ENCODE measurements at places on chromosomes 5 and 9.

DNA sequence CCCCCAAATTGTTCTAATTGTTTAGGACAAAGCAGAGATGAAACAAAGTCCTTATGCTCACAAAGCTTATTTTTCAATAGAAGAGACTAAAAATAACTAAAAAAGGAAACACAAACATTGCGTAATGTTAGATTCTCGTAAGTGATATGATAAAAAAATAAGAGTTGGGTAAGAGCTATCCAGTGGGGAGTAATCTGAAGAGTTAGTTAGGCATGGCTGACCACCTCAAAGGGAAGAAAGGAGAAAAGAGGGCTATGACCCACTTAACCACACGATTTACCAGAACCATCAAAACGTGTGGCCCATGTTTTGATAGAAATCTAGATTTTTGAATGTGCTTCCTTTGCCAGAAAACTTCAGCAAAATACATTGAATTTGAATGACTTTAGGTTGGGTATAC lies 1296.8 kb upstream of the NUDT12 start:
- DNase-seq = no peak

GRCh38 chr5:126808521-126808988 lies 31.6 kb downstream of the LMNB1 start:
- no peak for DNase-seq

- no peak for DNase-seq
Observed at GRCh38 chr5:155293605-155294178, 280.1 kb downstream of the KIF4B start.

- DNase-seq = no peak
Observed at GRCh38 chr5:128169401-128170017, 85.9 kb downstream of the SLC12A2 start.

GRCh38 chr9:125296843-125297372 lies 35.3 kb downstream of the GAPVD1 start:
- DNase-seq = no peak

DNA sequence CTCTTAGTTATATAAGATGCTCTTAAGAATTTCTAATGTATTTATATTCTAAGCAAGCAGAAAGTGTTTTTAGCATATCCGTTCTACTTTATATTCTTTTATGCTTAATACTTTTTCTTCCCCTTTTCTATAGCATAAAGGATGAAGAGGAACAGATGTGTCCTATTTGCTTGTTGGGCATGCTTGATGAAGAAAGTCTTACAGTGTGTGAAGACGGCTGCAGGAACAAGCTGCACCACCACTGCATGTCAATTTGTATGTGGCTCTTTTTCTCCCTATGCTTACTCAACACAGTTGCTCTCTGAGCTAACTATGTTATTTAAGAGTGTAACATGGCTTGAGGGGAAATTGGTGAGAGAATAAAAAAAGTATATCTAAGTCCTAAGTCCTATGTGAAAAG lies 37.6 kb upstream of the SETD9 start:
- DNase-seq = no peak

DNA sequence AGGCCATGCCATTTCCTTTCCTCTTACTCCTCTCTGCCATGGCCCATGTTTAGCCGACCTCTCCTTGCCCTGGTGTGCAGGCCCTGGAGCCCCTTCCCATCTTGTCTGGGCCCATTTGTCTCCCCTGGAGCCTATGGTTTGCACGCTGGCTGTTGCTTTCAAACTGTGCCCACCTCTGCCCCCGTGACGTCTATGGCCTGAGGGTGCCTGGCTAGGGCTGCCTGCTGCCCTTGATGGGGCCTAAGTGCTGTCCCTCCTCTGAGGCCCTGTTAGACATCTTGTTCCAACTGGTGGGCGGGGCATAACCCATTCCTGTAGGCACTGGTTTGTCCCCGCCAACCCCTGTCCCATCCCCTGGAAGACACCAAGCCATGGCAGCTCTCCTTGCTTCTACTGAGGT lies 22.7 kb upstream of the ENHO start:
- DNase-seq = no peak

DNA sequence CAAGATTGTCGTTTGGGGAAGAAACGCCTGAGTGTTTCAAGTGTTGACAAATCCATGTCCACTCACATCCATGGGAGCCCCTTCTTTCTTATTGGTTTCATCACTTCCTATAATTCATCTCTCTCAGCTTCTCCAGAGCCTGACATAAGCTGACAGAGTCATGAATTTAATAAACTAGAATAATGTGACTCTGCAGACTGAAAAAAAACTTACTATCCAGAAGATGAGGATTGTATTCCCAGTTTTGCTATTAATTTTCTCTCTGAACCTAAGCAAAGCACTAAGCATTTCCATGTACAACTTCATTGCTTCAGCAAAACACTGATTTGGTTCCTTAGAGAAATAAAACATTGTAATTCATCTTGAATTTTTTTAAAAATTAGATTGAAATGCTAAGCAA lies 691.8 kb downstream of the MTRR start:
- DNase-seq = no peak

DNA sequence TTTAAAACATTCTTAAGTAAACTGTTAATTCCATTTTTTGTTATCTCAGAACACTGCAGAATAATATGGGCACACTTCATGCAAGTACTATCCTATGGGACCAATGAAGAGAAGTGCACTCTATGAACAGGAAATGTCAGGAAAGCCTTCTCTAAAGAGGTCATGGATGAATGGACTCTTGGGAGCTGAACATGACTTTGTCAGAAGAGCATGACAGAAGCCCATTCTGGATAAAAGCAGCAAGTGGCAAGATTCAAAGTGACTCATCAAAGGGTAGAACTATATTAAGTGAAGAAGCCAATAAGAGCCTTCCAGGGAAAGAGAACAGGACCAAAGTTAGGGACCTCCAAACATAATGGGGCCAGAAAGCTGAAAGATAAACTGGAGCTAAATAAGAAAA lies 94.0 kb downstream of the RAPGEF6 start:
- DNase-seq = no peak

DNA sequence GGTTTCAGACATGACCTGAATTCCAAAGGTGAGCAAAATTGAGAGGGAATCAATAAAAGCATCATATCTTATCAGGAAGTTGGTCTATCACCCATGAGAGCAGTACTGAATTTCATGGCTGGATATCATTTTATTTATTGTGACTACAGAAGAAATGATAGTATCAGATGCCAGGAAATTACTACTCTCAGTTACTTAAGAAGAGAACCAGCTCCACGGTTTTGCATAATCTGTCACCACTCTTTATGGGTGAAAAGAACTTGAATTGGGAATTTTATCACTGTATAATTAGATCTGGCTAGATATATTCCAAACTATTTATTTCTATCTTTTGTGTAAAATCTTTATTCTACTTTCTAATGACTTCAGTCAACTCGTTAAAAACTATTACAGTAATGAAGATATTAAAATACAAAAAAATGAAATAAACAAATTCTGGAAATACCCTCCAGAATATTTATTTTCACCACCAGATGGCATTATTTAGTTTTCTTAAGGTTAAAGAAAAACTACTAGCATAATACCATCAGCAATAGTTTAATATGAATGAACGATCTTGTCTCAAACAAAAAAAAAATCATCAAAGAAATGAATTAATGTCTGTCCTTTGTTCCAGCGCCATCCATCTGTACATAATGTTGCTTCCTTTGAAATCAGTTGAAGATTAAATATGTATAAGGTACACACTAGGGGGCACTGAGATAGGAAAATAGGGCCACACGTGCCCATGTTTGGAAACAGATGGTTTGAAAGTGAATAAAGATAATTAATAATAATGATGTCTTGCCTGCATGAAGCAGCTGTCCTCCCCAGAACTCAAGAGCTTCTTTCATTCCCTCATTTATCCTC lies 84.7 kb upstream of the SLCO6A1 start:
- DNase-seq = no peak

DNA sequence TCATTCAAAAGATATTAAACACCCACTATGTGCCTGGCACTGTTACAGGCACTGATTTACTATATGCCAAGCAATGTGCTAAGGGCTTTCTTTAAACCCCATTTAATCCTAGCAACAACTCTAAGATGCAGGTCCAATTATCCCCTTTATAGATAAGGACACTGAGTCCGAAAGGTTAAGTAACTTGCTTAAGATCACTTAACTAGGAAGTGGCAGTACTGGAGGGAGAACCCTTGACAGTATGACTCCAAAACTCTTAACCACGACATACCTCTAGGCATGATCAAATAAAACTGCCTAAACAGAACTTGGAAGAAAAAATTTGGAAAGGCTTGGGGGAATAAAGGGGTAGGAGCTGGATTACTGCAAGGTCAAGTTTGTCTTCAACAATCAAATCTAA lies 1.7 kb downstream of the RAB14 start:
- no peak for DNase-seq

DNA sequence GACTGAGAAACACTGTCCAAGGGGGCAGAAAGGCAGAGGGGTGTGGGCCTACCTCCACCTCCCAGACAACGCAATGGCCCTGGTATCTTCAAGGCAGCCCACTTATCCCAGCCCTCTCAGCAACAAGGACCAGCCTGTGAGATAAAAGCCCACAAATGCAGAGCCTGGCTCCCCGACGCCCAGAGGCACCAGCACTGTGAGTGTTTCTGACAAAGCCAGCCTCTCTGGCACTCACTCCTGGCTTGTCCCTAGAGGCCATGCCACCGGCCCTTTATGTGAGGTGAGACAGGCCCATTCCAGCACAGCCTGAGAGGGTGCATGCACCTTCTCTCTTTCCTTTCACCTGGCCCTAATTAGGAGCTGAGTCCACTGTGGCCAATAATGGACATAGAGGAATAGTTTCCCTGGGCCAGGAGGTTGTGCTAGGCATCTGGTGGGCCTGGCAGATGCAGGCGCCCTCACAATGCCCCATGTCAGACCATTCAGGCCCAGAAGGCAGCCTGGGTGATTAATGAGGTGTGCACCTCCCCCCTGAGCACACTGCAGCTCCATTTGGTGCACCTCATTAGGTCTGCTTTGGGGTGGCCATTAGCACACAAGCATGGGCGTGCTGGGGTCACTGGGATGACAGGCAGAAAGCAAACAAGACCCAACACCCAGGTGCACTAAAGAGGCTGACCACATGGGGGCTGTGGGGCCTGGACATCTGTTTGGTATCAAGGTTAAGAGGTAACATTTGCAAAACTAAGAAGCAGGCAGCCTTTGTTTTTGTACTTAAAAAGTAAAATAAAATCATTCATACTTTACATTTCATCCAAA lies 176.0 kb downstream of the MED10 start:
- DNase-seq = no peak

- no peak for DNase-seq
Observed at GRCh38 chr5:2989517-2989916, 238.0 kb upstream of the IRX2 start.

- DNase-seq = no peak
Observed at GRCh38 chr9:108053555-108054061, 564.0 kb upstream of the KLF4 start.

- no peak for DNase-seq
Observed at GRCh38 chr9:131523451-131524435, 7.3 kb downstream of the UCK1 start.

GRCh38 chr9:86321373-86321772 lies 32.8 kb downstream of the TUT7 start:
- DNase-seq = no peak

- DNase-seq = no peak
Observed at GRCh38 chr9:70614786-70615463, 200.5 kb upstream of the KLF9 start.

- DNase-seq = no peak
Observed at GRCh38 chr5:61245486-61245885, 83.2 kb upstream of the SMIM15 start.

DNA sequence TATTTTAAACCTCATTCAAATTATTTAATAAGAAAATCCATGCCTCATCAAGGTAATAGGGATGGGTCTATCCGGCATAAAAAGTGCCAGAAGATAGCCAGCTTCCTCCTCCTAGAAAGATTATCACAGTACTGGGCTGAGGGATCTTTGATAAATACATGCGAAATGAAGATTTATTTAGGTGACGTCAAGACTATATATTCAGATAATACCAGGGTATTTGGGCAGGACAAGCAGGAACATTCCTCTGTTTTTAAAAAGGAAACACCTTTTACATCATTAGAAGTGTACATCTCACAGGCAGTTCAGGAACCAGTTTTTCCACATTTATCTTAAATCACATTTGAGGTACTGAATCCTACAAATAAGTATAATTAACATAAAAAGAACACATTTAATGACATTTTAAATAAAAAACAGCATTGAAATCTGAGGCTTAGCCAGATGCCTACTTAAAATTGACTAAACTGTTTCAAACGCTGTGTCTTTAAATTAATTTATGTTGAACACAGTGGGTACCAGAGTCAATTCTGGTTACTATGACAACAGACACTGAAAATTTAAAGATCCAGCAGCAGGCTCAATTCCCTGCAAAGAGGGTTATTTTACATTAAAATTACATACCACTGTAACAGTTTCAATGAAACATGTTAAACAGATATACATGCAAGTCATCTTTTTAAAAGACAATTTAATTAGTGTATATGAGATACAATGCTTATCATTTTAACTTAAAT lies 124.7 kb upstream of the SLCO6A1 start:
- DNase-seq = no peak

DNA sequence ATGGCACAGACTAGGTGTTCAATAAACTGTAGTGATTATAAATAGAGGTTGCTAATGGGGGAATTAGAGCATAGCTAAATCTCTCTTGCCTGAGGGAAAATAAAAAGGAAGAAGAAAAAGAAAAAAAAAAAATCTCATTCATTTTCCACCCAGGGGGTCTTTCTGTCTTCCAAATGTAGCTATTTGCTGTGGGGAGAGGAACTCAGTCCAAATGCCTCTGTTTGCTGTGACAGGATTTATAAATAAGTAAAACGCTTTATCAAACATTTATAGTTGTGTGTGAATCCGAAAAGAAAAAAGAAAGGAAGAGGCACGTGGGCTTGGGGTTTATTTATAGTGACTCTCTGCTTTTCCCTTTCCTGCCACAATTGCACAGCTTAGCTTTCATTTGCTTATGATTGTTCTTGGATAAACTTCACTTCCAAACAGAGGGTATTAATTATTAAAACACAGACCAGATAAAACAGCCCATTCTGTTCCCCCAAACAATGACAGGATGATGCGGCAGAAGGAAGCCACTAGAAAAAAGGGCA lies 245.7 kb downstream of the ASTN2 start:
- no peak for DNase-seq

- DNase-seq = peak; percentile 51
Observed at GRCh38 chr9:72305102-72305546, 59.9 kb downstream of the ZFAND5 start.

DNA sequence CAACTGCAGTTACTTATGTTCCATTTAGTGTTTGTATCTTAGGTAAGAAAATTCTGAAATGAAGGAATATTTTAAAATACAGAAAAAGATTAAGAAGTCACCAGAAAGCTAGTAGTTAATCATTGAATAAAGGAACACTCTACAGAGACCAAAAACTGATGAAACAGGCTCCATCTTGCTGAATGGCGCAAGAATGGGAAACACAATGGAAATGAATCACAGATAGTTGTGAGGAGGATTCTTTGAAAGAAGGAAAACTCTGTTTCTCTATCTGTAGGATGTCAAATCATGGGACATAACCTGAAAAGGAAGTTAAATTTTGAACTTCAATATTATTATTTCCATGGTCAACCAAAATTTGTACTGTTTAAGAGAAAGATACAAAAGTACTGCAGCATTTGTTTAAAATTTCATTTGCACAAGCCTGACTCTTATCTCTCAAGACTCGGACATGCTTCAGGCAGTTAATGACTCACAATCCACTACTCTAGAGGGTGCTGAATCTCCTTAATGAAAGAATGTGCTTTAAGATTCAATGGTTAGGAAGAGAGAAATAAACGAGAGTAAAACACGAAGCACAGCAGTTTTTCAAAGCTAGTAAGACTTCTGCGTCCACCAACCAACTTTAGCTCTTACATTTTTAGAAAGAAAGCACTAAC lies 1064.4 kb upstream of the DMAC1 start:
- no peak for DNase-seq

- DNase-seq = no peak
Observed at GRCh38 chr5:63516006-63516405, 446.2 kb downstream of the HTR1A start.

GRCh38 chr9:124286292-124286931 lies 28.7 kb downstream of the NEK6 start:
- DNase-seq = peak; percentile 82
